ENCODE measurements at places on chromosomes 2 and 18.

DNA sequence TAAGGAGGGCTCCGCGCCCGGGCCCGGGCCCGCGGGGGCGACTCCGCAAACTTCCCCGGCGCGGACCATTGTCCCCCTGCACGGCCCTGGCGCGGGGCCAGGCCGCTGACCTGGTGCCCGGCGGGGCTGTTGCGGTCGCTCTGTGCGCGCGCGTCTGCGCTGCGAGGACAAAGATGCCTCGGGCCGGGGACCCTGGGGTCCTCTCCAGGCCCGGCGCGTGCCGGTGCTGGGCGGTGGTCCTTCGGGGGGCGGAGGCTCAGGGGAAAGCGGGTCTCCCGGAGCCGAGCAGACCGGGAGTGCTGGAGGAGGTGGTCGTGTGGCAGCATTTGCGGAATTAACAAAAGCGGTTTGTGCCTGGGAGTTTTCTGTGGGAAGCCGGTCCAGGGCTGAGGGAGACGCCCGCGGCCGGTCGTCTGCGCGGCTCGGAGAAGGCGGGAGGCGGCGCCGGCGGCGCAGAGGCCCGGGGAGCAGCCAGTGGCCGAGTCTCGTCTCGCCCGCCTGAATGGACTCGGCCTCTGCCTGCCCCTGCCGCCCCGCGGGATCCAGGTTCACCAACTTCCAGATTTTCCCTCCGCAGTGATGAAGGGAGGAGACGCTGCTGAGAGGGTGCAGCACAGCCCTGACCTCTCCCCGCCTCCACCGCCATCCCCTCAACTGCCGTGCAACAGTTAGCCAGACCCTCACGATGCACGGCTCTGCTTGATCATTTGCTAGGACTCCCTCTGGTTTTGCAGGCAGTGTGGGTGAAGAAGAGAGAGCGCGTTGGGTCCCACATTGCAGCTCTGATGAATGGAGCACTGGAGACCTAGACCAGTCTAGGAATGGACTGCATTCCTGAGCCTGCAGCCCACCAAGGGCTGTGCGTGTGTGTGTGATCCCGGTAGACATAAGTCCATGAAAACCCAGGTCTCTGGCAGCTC is 705 bp downstream of the EFR3B start:
- DNase-seq: no peak

DNA sequence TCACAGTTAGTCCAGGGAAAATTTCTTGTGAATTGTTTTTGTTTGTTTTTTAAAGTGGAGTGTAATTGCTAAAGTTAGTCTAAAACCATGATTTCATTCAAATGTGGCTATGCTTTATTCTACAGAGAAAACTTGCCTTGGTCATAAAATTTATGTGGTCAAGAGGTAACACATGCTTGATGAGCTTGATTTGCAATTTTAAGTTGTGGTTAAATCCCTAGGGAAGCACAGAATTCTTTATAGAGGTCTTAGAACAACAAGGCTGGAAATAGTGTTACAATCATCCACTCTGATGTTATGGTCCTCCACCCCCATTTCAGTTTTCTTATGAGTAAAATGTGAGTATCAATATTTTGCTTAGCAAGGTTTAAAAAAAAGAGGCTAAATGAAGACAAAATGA is 359.6 kb downstream of the NRXN1 start:
- DNase-seq: no peak

DNA sequence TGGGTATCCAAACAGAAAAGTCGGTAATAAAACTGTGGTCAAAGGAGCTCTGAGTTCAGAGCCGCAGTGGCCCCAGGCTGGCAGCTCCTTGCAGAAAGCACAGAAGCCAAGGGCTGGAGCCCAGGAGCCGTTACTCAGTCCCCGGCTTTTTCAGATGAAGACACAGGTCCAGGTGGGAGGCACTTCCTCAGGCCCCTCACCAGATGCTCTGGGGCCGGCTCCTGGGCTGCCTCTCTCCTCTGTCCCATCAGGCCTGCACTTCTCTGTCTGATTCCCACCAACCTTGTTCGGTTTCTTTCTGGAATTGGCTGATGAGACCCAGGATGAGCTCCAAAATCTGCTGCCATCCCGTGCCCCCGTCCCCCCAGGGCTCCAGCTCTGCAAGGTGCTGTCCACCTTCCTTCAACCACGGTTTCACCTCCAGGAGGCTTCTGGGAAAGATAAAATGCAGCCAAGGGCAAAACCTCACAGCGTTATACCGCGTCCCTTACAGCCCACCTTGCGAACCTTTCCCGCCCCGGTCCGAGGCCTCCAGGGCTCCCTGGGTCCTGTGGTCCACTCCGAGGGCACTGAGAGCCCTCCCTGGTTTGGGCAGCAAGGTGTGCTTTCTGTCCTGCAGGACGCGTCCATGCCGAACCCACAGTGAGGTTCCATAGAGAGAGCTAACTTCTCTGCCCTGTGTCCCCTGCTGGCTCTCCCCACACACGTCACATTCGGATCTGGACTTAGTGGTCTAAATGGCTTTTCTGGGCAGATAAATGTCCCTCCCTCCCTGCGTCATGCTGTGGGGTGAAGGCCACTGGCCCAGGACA is 102.9 kb downstream of the TPO start:
- DNase-seq: no peak

DNA sequence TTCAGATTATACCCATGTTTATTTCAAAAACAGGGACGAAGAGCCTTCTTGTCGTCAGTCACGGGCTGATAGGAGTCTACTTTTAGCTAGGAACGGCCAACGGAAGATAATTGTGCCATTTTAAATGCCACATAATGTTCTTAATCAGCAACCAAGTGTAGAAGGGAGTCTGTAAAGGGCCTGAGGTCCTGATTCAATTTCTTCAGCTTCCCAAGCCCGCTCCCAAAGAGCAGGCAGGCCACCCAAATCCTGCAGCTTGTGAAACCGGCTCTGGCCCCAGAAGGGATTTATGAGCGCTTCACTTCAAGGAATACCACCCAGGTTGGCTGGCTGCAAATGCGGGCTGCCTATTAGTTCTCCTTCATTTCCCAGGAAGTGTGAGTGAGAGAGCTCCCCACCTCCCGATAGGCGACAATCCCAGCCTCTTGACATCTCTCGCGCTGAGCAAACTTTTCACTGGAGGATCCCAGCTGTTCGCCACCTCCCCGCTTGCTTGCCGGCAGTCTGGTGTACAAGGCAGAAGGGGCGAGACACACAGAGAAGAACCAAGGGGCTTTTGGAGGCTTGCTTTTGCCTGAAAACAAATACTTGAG is 272.9 kb downstream of the CDH20 start:
- no peak for DNase-seq

DNA sequence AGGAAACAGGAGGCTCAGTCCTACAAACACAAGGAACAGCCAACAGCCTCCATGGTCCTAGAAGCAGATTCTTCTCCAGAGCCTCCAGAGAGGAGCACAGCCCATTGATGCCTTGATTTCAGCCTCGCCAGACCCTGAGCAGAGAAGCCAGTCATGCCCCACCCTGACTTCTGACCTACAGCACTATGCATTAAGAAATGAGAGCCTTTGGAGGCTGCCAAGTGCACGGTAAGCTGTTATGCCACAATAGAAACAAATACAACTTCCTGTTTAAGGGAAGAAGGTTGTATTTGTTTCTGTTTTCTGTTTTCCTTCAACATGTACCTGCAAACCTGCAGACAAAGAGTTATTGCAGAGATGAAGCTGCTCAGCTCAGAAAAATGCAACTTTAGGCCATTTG is 181.3 kb upstream of the AGAP1 start:
- no peak for DNase-seq

DNA sequence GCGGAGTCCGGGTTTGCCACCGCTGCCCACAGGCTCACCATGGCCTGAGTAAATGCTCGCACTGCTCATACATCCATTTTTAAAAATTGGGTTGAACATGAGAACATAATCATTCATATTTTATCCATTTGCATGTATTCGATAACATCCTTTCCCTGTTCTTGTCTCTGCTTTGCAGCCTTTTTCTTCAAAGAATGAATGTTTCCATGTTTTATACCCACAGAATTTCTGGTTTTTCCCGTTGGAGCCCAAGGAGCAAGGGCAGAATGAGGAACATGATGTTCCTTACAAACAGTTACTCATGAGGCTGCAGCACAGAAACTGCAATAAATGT is 146.5 kb downstream of the CCDC74A start:
- DNase-seq: no peak

- DNase-seq: no peak
These were observed 73.2 kb upstream of the GPC1 start for GRCh38 chr2:240362216-240362755.
